ENCODE measurements at places on chromosomes 5 and 9. TPM values are rescaled to one million over a fixed set of nuclear protein-coding genes. Genes with fewer than 3 reads are reported as not detected.

DNA sequence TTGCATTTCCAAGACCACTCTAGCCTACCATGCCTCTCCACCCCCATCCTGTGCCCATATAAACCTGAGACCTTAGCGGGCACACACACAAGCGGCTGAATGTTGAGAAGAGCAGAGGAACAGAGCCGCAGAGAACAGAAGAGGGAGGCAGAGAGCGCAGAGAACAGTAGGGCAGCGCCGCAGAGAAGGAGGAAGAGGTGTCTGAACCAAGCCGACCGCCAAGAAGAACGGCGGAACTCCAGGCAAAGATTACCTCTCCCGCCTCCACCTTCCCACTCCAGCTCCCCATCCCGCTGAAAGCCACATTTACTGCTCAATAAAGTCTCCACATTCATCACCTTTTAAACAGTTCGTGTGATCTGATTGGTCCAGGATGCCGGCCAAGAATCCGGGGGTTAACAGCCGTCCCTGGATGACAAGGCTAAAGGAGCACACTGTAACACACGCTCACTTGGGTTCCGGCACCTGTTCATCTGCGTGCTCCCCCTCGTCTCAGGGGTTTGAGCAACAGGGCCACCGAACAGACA is 33.2 kb downstream of the GRIN3A start:
- DNase-seq = no peak
- H3K36me3 ChIP-seq = no peaks in the 10 kb centered on the region
- no peaks in the 10 kb centered on the region for H3K27me3 ChIP-seq
- no peak overlapping the region for H3K27ac ChIP-seq
- no peaks in the 10 kb centered on the region for H3K4me1 ChIP-seq

DNA sequence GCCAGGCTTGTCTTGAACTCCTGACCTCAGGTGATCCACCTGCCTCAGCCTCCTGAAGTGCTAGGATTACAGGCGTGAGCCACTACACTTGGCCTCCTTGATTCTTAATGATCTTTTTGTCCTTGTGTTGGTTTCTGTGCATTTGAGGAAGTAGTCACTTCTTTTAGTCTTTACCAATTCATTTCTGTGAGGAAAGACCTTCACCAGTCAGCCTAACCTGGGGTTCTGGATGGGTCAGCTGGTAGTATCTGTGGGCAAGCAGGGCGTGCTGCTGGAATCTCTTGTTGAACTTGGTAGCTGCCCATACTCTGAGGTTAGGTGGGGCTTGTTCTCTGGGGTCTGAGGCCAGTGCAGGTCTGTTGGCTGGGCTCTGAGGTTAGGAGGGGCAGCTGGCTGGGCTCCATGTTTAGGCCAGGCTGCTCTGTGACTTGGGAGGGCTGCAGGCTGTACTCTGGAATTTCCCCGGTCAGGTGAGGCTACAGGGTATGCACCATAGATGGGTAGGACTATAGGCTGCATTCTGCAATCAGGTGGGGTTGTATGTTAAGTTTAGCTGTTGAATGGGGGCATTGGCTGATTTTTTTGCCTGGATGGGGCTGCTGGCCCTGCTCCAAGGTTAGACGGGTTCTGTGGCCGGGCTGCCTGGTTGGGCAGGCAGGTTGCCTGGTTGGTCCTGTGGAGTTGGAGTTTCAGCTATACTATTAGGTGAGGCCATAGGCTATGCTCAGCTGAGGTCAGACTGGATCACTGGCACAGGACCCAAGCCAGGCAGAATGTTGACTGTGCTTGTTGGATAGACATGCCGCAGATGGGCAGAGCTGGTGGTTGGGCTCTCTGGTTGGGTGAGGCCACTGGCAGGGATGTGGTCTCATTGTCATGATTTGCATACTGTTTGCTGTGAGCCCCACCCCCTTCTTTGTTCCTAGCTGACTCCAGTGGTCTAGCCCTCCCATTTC is 19.2 kb downstream of the UBAP1 start:
- H3K36me3 ChIP-seq = peaks cover 8% of the 10 kb centered on the region
- H3K4me3 ChIP-seq = no peak overlapping the region
- H3K4me1 ChIP-seq = peaks cover 22% of the 10 kb centered on the region
- no peaks in the 10 kb centered on the region for H3K27me3 ChIP-seq

DNA sequence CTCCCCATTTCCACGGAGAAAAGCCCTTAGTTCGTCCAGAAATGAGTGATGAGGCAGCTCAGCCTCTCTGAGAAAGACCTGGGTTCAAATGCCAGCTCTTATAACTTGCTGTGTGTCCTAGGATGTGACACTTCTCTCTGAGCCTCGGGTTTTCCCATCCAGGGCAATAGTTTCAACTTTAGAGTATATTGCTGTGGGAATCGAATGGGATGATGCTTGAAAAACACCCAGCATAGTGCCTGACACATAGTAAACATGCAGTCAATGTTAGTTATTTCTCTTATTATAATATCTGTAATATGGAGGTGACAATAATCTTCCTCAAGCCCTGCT is 430 bp upstream of the MAPKAP1 start:
- H3K4me1 ChIP-seq = peaks cover 17% of the 10 kb centered on the region
- DNase-seq = no peak
- peak overlapping the region; percentile 90 for H3K4me3 ChIP-seq
- H3K27ac ChIP-seq = peak overlapping the region; percentile 69
- H3K27me3 ChIP-seq = no peaks in the 10 kb centered on the region
- no peaks in the 10 kb centered on the region for H3K36me3 ChIP-seq

DNA sequence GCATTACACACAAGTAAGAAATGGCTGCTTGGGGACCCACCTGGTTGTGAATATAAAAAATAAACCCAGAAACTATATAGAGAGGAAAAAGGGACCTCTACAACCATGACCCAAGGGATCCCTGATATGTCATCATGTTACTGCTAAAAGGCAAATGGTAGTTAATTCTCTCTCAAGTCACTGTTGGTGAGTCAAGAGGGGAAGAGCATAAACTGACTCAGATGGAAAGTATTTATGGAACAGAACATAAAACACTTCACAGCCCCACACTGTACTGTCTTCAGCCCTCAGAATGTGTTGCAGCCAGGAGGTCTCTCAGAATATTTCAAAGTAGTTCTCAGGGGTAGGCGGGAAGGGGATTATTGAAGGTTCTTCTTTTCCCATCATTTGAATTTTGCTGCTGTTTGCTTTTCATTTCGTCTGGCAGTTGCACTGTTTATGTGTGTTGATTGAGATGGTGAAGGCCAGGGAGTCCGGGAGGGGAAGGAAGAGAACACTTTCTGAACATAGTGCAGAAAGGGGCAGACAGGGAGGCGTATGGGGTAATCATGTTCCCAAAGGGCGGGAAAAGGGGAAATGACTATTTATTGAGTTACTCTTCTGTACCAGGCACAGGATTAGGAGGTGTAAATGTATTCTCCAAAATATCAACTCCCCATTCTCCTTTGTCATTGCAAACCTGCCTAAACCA is 85.5 kb downstream of the TEK start:
- no peaks in the 10 kb centered on the region for H3K4me1 ChIP-seq
- no peak for DNase-seq
- no peaks in the 10 kb centered on the region for H3K27me3 ChIP-seq
- no peak overlapping the region for H3K4me3 ChIP-seq

GRCh38 chr5:56050551-56051255 is 55.9 kb upstream of the IL6ST start:
- no peaks in the 10 kb centered on the region for H3K36me3 ChIP-seq
- no peak overlapping the region for H3K4me3 ChIP-seq
- DNase-seq = no peak
- no peaks in the 10 kb centered on the region for H3K27me3 ChIP-seq

DNA sequence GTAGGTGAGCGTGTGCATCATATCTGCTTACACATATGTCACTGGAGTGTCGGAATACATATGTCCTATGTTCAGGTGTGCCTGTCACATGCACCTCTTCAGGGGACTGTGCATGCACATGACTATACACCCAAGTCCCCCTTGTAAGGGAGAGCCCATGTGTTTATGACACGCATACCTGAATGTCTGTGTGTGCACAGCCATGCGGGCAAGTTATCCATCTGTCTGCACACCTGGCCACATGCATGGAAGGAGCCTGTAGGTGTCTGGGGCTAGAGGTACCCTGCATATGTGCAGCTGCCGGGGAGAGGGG is 622 bp upstream of the RGS14 start:
- DNase-seq = no peak
- H3K27ac ChIP-seq = peak overlapping the region; percentile 91
- no peaks in the 10 kb centered on the region for H3K27me3 ChIP-seq
- H3K4me3 ChIP-seq = peak overlapping the region; percentile 99

DNA sequence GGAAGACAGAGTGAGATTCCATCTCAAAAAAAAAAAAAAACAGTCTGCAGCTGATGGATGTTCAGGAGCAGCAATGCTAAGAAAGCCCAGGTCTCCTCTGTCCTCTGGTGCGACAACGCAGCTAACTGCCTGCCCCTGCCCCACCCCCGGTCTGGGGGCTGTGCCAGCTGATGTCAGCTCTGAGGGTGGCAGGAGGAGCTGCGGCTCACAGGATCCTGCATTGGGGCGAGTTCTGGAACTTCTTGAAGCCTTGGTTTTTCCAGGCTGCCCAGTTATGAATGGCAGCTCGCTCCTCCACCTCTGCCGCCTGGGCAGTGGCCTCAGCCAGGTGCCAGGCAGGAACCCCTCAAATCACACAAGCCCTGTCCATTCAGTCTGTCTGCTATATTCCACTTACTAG is 113.5 kb downstream of the ROR2 start:
- H3K36me3 ChIP-seq = no peaks in the 10 kb centered on the region
- H3K27ac ChIP-seq = no peak overlapping the region
- no peak overlapping the region for H3K4me3 ChIP-seq
- no peaks in the 10 kb centered on the region for H3K4me1 ChIP-seq
- H3K27me3 ChIP-seq = no peaks in the 10 kb centered on the region

DNA sequence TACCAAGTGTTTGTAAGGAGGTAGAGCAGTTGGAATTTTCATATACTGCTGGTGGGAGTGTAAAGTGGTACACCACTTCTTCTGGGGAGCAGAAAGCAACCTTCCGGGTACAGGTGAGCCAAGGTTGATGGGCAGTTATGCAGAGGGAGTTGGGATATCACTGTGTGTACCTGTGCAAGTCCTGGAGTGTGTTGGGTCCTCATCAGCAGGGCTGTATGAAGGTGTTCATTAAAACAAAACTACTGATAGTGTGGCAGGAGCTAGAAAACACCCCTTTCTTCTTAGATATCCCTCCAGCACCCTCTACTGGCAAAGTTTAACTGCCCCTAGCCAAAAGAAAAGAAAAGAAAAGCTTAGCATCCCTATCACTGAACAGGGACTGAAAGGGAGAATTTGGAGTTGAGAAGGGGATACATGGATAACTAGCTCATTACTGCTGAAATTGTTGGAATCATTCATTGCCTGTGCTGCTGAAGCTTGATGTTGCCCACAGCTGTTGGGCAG is 10.7 kb downstream of the MARCHF6 start:
- DNase-seq = no peak
- H3K4me1 ChIP-seq = peaks cover 6% of the 10 kb centered on the region
- H3K36me3 ChIP-seq = peaks cover 2% of the 10 kb centered on the region
- H3K4me3 ChIP-seq = no peak overlapping the region
- no peak overlapping the region for H3K27ac ChIP-seq

Gene OTP
- 8.4 TPM for total RNA-seq

Gene ZFP2
- not detected for total RNA-seq

Gene CCNH
- 46.8 TPM for total RNA-seq

Gene FGF10
- not detected for total RNA-seq

Gene PTGS1
- total RNA-seq = 1.2 TPM
